BJ (cell line): ENCODE measurements at places on chromosomes 1 and 21. TPM values are rescaled to one million over a fixed set of nuclear protein-coding genes. Genes with fewer than 3 reads are reported as not detected.

- no peak for DNase-seq
Measured at GRCh38 chr1:86503406-86504136, 34.8 kb downstream of the CLCA1 start.

GRCh38 chr1:206005234-206005633 is 2.0 kb upstream of the RAB7B start:
- DNase-seq: no peak

DNA sequence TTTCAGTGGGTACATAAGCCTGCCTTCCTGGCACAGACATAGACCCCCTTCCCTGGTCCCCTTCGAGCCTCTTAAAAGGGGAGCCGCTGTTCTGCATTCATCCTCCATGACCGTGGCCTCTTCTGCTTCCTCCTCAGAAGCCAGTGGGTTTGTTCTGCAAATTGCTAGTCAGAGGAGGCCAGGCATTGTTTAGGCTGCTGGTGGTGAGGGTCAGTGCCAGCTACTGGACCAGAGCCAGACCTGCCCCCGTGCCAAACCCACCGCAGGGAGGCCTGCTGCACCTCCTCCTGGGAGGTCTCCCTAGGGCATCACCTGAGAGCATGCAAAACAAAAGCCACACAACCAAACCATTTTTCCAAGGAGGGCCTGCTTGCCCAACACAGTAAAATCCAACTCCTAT is 178.4 kb downstream of the MIS18A start:
- no peak for DNase-seq

DNA sequence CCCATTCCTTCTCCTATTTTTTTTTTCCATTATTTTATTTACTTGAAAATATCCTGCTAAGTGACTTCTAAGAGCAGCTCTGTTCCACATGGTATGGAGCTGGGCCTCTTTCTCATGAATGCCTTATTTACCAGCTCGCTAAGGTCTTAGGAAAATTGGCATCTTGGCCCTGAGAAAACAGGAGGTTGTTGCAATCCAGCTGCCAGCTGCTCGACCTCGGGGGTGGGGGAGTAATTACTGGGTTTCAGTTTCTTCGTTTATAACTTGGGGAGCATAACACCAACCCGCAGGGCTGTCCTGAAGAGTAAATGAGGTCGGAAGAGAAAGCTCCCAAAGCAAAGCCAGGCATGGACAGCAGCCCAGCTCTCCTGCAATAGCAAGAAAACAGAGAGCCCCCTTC is 176.3 kb downstream of the AJAP1 start:
- DNase-seq: no peak

GRCh38 chr21:15722591-15723324 is 7.0 kb upstream of the USP25 start:
- no peak for DNase-seq

DNA sequence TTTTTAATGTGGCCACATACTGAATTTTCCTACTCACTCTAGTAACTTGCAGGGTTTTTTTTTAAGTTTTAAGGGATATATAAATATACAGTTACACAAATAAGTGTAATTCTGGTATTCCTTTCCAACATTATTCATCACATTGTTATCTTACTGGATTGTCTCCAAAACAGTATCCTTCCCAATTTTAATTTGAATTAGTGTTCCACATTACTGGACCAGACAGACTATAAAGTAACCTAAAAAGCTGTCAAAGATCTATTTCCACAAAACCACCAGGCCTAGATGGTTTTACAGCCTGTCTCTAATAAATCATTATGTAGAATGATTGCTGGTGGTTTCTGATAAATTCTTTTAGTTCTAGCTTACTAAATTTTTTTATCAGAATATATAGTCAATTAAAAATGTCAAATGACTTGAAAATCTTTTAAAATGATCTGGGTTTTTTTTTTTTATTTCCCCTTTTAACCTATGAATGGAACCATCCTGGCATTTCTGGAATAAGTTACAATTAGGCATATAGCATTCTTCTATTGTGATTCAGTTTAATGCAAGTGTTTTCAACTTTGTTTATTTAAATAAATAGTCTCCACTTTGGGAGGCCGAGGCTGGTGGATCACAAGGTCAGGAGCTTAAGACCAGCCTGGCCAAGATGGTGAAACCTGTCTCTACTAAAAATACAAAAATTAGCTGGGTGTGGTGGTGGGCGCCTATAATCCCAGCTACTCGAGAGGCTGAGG is 59.3 kb downstream of the PACC1 start:
- DNase-seq: peak; percentile 26

DNA sequence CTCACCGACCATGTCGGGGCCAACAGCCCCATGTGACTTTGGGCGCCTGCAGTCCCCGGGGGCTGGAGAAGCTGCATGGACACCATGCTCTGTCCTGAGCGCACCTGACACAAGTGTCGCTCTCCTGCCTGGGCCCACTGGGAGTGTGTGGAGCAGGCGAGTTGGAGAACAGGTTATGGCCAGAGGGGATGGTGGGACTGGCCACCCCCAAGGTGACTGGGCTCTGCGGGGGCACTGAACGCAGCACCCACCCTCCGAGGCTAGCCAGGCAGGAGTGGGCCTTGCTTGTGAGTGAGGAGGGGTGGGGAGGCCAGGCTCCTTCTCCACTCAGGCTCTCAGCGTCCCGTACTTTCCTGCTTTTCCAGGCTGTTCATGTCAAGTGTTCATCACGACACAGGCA is 35.6 kb downstream of the SNAP47 start:
- no peak for DNase-seq

GRCh38 chr1:108199781-108200686 is at the start of gene SLC25A24:
Gene SLC25A24 (minus strand): TSS chr1:108200343. CDS start chr1:108200138, 205 bp downstream.
- no peak for DNase-seq

GRCh38 chr1:160148121-160148520 is 3.3 kb upstream of the ATP1A4 start:
- DNase-seq: no peak

- DNase-seq: no peak
Measured at GRCh38 chr1:17514776-17515175, 24.7 kb upstream of the ARHGEF10L start.

DNA sequence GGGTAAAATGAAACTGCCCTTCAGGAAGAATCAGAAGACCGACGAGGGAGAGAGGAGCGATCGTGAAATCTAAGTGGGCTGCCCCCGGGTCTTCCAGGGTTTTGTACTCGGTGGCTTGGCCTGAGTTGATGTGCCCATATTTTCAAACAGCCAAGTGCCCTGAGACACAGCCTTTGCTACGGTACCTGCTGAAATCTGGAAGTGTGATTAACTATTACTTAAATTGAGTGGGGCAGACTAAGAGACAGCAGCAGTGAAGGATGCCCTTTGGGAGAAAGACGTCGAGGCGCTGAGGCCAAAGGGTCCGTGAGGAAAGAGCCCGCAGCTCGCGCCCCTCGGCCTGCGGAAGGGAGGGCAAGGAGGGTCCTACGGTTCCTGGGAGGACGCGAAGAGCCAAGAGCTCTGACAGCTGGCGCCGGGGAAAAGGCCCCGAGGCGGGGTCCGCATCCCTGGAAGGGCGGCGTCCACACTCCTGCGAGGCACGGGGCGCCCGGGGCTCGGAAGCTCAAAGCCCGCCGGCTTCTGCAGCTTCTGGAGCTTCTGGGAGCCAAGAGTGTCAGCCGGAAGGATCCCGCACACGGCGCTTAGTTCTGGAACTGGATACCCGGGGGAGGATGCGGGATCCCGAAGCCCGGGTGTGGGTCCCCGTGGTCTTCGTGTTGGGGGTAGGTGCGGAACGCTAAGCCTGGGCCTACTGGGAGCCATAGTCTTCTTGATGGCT is 15.4 kb upstream of the RNU1-4 start:
- DNase-seq: no peak

DNA sequence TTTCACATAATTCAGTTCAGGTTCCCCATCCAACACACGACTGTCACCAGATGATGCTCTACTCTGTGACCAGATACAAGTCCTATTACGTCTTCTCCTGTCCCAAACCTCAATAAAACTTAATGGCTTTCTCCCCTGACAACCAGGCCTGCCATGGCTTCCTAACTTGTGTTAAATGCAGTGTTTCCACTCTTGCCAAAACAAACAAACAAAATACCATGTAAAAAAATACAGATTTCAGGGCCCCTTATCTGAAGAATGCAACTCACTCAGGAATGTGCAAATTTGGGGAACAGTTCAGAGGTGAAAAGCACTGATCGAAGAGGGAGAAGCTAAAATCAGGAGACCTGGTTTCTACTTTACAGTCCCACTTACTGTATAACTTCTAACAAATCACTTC is 863 bp upstream of the NUF2 start:
- DNase-seq: no peak

DNA sequence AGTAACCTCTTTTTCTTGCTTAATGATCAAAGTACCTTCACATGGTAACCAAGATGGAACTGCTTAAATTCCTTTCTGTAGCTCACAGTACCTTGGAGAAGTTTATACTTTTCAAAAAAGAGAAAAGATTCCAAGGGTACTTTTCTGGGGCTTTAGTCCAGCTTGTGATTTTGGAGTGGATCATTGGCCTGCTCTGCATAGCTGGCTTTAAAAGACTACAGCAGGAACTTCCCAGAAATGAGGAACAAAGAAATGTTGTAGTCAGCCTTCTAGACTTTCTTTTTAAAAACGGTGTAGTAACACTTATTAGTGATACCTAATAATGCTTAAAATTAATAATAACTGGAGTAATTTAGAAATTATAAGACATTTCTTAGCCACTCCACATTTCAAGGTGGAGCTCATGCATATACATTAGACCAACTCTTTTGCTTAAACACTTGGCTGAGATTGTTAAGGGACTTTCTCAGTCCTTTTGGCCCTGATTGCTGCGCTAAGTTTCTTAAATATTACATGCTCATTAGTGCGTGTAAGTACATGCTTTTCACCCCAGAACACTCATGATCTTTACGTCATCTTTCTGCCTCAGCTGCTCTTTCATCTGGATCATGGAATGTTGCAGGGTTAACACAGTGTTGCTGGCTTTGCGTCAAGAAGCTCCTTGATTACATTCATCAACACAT is 57.3 kb downstream of the SDCCAG8 start:
- no peak for DNase-seq

- DNase-seq: no peak
Measured at GRCh38 chr1:9345471-9345870, 52.8 kb downstream of the SPSB1 start.

- DNase-seq: no peak
Measured at GRCh38 chr1:231855926-231856325, 229.3 kb downstream of the DISC1 start.

GRCh38 chr1:16267690-16268180 is 30.8 kb upstream of the CPLANE2 start:
- DNase-seq: no peak

DNA sequence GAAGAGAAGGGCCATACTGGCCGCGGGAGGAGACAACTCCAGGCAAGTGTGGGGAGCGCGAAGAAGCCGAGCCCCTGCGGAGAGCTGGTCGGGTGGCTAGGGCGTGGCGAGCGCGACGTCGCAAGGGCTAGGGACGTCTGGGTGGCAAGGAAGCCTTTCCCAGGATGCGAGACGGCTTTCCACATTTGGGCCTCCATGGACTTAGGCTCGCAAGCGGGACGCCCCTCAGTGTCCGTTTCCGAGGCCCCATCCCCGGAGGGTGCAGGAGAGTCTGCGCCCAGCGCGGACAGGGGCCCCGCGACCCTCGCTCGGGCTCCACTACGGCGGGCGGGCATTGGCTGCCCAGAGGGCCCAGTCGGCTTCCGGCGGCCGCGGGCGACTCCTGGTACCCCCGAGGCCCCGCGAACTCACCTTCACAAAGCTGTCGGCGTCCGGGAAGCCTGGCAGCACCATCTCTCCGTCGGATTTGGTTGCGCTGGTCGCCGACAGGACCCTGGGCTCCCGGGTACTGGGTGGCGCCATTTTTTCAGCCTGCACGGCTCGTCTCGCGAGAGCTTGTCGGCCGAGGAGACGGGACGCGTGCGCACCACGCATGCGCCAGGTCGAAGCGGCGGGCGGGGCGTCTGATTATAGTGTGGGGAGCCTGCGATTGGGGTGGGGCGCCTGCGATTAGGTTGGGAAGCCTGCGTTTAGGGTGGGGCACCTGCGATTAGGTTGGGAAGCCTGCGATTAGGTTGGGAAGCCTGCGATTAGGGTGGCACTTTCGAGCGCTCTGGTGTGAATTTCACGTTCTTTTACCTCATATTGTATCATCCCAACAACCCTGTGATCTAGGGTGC is at the start of gene EXOSC10:
Gene EXOSC10, minus strand, starts transcription at position 560 of the 839 bp plus-strand sequence. Its CDS starts 38 bp downstream, at position 522.
- no peak for DNase-seq

DNA sequence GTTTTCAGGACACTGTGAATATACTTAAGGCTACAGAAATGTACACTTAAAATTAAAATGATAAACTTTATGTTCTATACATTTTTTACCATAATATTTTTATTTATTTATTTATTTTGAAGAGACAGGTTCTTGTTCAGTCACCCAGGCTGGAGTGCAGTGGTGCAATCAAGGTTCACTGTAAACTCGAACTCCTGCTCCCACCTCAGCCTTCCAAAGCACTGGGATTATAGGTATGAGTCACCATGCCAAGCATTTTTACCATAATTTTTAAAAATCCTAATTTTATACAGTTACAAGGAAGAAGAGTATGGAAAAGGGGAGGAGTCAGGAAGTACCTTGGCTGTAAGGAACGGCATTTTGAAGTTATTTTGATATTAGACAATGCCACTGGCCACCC is 23.6 kb upstream of the ANGPTL3 start:
- no peak for DNase-seq

DNA sequence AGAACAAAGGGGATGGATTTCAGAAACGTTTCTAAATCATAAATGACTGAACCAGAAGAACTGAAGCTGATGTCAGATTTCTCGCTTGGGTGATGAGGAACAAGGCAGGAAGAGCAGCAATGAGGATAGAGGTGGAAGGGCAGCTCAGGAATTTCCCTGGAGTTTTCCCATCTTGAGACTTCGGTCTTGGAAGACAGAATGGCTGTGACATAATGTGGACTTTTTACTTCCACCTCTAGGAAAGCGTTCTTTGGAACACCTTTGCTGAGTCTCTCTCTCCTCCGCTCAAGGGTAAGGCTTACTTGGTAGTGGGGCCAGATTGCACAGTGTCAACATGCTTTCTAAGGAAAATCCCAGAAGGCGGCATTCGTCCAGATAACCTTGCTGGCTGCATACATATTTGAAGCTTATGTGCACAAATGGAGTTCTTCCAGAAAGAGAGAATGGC is 36.6 kb downstream of the DEGS1 start:
- no peak for DNase-seq

Gene FOXJ3
- 22.9 and 27.0 TPM in 2 replicates for polyA plus RNA-seq

Gene PARK7
- 242 and 358 TPM in 2 replicates for polyA plus RNA-seq

Gene SLC26A9
- polyA plus RNA-seq: not detected in 2 replicates

Gene KRTAP26-1
- not detected in 2 replicates for polyA plus RNA-seq

Gene FAM167B
- polyA plus RNA-seq: 3.3 and 3.5 TPM in 2 replicates

Gene ATP6V1G3
- not detected in 2 replicates for polyA plus RNA-seq

Gene TRIM45
- polyA plus RNA-seq: 3.3 and 3.8 TPM in 2 replicates

Gene MATN1
- 0.02 and 0.13 TPM in 2 replicates for polyA plus RNA-seq

Gene TFF1
- polyA plus RNA-seq: not detected in 2 replicates

Gene ZNF695
- 0.76 and 1.0 TPM in 2 replicates for polyA plus RNA-seq

Gene CFAP74
- polyA plus RNA-seq: not detected in 2 replicates
